ENCODE measurements at places on chromosomes 3 and 15.

GRCh38 chr3:168395551-168395950 is 299.8 kb upstream of the GOLIM4 start:
- no peak for DNase-seq

DNA sequence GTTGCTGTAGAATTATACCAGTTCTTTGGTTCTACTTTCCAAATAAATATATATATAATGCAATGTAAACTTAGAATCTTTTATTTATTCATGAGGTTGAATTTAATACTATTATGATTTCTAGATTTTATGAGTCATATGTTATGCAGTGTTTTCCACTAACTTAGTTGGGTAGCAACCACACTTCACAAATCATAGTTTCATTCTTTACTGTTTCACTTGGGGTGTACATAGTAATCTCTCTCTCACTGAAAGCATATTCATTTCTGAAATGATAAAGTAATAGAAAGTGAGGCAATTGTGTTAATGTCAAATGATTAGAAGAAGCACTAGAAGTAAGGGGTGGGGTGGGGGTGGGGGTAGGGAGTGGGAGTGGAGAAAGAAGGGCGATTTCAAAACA is 52.6 kb downstream of the IQCH start:
- DNase-seq: peak; percentile 13

- DNase-seq: no peak
These were observed 154.2 kb upstream of the LRIG1 start for GRCh38 chr3:66655044-66655443.

GRCh38 chr3:52123106-52123725 is 31.0 kb downstream of the POC1A start:
- DNase-seq: peak; percentile 58

DNA sequence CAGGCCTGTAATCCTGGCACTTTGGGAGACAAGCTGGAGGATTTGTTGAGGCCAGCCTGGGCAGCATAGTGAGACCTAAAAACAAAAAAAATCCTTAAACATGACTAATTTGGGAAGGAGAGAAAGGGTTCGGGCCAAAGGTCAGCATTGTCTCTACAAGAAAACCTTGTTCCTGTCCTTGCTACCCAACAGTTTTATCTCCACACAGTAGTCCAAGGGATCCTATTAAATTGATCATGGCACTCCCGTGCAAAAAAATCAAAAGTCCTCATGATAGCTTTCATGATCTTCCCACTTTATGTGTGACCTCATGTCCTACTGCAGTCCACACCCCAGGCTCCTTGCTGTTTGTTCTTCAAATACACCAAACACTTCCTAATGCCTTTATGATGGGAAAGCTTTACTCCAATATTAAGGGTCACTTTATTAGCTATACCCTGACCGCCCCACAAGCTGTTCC is 4.2 kb downstream of the RPL15 start:
- peak; percentile 51 for DNase-seq

All from ELR (cell line).